ENCODE measurements at places on chromosomes 6 and 20.

- DNase-seq = no peak
These were observed 17.3 kb downstream of the SMAP1 start for GRCh38 chr6:70684794-70685493.

- DNase-seq = peak; percentile 71
These were observed 115.1 kb upstream of the ARID1B start for GRCh38 chr6:156662025-156662445.

DNA sequence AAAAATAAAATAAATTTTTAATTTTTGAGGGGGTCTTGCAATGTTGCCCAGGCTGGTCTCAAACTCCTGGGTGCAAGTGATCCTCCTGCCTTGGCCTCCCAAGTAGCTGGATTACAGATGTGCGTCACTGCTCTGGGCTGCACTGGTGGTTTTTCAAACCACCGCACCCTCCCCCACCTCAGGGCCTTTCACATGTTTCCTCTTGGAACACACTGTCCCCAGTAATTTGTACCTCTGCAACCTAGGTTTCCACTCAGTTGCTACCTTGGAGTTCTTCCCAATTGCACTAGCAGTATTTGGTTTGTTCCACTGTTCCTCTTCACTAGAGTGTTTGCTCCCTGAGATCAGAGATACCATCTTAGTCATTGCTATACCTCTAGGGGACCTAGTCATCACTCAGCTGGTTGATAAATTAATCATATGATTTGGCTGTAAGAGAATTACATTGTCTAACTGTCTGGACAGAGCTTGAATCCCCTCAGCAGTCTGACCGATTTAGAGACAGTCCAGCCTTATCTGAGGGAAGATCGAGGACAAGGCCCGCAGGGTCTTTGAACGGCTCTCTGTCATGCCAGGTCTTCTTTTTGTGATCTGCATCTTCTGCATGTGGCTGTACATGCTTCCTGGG lies 32.0 kb downstream of the CEP43 start:
- no peak for DNase-seq

- no peak for DNase-seq
These were observed 160.1 kb downstream of the SIM1 start for GRCh38 chr6:100304575-100304974.

- no peak for DNase-seq
These were observed 161.3 kb downstream of the PHACTR3 start for GRCh38 chr20:59765599-59766177.

- no peak for DNase-seq
These were observed 30.1 kb downstream of the GMDS start for GRCh38 chr6:2215342-2215741.

DNA sequence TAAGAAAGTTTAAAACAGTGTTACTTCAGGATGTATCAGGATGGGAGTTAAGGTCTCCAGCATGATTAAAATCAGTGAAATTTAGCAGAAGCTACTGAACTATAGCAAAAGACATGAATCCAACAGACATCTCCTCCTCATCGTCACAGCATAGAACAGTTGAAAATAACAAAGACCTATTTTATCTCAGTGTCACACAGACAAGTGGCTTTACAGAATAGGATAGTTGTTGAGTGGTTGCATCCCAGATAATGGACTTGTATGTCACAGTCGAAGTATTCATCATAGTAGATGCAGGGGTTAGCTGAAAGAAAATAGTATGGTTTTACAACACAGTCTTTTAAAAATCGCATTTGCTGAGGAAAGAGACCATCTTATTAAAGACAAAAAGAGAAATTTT lies 31.2 kb downstream of the CRISP1 start:
- DNase-seq = no peak

GRCh38 chr6:116461932-116462885 lies 1.0 kb downstream of the CALHM6 start:
- peak; percentile 66 for DNase-seq

GRCh38 chr20:48019496-48019895 lies 234.2 kb upstream of the SULF2 start:
- DNase-seq = no peak

DNA sequence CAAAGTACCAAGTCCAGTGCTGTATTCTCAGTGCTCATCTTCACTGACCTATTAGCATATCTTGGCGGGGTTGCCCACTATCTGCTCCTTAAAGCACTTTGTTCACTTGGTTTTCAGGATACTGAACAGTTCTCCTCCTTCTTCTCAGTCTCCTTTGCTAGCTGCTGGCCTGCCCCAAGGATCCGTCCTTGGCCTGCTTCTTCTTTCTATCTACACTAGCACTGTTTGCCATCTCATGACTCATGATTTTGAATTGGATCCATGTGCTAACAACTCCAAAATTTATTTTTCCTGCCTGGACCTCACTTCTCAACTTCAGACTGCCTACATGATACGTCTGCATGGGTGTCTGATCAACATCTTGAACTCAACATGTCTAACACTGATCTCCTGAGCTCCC lies 15.5 kb downstream of the TPD52L1 start:
- peak; percentile 53 for DNase-seq

DNA sequence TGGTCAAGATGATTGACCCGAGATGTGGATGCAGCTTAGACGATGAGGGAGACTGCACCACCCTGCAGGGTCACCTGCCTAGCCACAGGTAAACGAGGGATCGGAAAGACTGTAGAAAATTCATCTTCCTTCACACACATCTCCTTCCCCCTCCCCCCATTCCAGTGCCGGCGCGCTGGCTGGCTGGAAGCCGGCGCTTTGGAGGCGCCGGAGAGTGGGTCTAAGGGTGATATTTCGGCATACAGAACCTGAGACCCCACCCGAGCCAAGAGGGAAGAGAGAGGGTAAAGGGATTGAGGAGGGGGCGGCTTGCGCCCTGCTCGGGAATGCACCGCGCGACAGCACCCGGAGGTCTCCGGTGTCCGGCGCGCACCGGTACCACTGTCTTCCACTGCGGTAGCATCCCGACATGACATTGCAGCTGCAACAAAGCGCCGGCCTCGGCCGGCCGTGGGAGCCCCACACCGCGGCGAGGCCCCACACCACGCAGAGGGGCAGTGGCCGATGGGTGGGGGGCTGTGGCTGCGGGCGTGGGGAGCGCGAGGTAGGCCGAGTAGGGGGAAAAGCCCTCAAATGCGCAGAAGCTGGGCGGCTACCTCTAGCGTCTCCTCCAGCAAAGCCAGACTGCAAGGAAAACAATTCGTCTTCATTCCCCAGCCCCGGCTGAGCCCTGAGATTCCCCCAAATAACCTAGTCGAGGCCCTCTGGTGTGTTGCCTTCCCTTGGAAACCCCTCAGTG lies 984 bp downstream of the TNFRSF21 start:
- peak; percentile 54 for DNase-seq

GRCh38 chr20:41049451-41049850 lies 20.8 kb downstream of the TOP1 start:
- no peak for DNase-seq

DNA sequence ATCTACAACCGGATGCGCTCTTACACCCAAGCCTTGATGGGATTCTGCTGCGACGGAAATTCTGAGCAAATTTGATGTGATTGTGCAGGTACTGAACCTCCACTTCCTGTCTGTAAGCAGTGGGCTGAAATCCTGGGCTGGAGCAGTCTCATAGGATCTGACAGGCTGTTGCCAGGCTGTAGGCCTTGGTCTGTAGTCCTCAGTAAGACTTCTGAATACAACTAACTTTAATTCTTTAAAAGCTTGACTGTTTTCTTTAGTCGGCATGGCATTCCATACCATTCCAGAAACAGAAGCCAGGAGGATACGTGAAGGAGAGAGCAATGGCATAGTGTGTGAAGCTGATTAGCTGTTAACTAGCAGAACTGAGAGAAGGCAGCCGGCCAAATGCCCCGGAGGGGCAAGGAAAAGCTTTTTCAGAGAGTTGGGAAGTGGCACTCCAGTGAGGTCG lies 68.3 kb downstream of the ADTRP start:
- DNase-seq = no peak

DNA sequence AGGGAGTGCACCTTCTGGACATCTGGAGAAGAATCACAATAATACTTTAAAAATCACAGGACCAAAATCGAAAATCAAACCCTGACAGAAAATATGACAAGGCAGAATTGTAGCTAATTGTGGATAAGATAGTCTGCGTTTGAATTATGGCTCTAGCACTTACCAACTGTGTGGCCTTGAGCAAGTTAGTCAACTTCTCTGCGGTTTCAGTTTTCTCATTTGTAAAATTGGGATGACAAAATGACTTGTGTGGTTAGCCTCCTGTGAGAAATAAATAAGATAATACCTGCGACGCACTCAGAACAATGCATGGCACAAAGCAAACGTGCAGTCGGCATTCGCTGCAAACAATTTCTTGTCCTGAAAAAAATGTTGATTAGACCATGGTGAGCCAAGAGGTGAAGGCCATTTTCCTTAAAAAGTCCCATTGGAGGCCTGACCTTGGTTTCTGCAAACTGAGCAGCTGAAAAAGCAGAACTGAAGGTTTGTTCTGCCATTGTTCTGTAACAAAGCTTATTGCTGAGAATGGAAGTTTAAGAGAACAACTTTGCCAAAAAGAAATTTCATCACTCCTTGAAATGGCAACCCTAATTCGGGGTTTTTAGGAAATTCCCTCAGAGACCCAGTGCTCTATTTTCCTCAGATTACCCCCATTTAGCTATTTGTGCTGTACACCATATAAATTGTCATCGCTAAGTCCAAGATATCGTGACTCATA lies 266.3 kb downstream of the ERMARD start:
- no peak for DNase-seq

- DNase-seq = no peak
These were observed 349.1 kb upstream of the GJE1 start for GRCh38 chr6:141783585-141783984.

GRCh38 chr6:52577022-52577777 lies at the start of gene TRAM2:
Gene TRAM2 (minus strand): TSS chr6:52577060. CDS start chr6:52576915, 145 bp downstream.
- DNase-seq = peak; percentile 96

GRCh38 chr20:43666376-43667328 lies at the start of gene MYBL2:
Gene MYBL2 (plus strand): TSS chr20:43667114. CDS start chr20:43667284, 170 bp downstream.
- DNase-seq = peak; percentile 92

DNA sequence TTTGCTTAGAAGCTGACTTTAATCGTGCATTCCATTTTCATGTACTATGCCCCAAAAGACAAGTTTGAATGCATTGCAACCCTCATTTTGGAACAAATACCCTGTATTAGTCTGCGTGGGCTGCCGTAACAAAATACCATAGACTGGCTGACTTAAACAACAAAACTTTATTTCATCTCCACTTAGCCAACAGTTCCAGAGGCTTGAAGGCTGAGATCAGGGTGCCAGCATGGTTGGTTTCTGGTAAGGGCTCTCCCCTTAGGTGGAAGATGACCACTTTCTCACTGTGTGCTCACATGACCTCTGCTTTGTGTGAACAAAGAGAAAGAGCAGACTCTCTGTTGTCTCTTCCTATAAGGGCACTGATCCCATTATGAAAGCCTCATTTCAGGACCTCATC lies 431.7 kb upstream of the MAP3K7 start:
- no peak for DNase-seq

DNA sequence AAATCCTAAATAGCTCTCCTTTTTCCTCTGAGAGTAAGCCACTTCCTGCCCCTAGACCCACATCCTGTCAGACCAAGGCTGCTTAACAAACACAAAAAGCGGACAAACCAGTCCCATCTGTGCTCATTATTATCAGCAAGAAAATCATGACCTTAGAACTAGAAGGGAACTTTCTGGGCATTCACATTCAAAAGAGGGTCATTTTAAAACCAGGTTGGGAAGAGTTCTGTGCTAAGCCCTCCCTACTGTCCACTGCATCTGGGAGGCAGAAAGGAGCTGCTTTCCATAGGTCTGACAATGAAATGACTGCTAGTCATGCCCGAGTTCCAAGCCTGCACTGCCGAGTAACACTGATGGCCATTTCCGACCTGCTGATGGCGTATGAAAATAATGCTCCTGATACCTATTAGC lies 15.4 kb downstream of the EZR start:
- DNase-seq = no peak

- DNase-seq = no peak
These were observed 25.4 kb upstream of the BTN3A2 start for GRCh38 chr6:26339612-26340011.

DNA sequence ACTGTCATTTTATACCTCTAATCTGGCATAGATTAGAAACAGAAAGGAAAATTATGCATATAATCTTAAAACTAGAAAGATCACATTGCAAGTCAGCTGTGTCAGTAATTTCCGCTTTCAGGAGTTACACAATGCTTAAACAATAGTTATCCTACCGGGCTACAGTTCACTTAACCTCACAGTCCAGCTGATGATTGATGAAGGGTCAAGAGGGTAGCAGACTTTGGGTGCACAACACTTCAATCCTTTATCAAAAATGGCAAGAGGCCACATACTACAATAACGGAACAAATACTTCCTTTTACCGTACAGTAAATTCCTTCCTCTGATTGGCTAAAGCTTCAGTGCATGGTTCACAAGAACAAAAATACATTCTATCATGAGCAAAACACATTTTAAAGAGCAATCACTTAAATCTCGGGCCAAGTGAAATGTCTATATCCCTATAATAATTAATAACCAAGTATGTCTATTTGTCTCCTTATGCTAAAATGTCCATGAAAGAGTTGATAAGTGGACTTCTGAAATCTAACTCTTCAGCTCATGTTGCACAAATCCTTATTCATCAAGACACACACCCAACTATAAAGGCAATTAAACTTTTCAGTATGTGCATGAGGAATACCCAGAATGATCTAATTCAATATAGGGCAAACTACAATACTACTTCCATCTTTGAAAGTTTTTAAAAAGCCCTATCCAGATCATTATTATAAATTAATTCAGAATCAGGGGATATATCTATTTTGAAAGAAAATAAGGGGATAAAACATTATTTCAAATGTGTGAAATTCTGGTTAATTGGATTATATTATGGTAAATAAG lies 76.8 kb downstream of the HIVEP2 start:
- DNase-seq = no peak

DNA sequence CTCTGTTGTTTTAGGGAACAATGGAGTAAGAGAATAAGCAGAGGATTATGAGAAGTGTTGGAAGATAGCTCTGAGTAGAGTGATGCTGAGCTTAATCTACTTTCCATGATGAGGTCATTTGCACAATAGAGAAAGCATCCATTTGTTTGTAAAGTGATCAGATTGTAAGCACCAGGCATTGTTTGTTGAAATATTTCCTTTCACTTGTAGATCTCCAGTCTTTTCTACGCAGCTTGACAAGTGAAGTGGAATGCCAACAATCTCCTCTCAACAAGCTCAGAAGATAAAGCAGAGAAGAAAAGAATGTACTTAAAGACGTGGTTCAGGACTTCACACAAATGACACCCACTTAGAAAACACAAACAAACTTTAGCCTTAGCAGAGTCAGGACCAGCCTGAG lies 80.1 kb upstream of the MARCKS start:
- DNase-seq = no peak

- DNase-seq = no peak
These were observed 80.9 kb downstream of the DLL1 start for GRCh38 chr6:170210026-170210390.

DNA sequence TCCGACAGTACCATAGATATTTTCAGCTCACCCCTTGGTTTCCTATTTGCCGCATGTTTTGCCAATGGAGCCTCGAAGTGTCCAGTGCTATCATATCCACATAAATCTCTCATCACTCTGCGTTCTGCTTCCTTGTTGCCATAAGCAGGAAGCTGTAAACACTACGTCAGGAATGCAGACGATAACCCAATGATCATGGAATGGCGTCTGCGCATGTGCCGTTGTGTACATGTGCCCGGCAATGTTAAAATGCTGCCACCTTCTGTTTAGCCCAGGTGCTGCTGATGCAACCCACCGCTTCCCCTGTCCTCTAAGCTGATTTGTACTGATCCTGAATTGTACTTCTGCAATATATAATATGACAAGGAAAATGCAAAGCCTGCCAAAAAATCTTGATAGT lies 607.5 kb downstream of the HDGFL1 start:
- DNase-seq = no peak
